ENCODE measurements at places on chromosomes 13 and 19. TPM values are rescaled to one million over a fixed set of nuclear protein-coding genes. Genes with fewer than 3 reads are reported as not detected.

Gene KIRREL2
- total RNA-seq = not detected

DNA sequence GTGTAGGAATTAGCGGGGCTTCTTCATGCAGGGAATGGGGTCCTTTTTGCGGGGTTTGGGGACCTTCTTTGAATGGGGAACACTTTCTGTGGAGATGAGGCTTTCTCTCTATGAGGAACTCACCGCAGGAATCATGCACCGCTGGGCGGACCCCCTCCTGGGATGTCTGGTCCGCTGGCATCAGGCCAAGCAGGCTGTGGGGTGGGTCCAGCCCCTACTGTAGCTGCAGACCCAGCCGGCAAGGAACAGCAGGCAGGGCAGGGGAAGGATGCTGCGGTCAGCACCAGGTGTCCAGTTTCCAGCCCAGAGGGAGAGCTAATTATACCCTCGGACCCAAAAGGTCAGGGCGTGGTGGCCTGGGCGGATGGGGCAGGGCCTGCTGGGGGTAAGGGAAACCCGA, 1.8 kb downstream of the MYBPC2 start:
- DNase-seq = peak; percentile 31

DNA sequence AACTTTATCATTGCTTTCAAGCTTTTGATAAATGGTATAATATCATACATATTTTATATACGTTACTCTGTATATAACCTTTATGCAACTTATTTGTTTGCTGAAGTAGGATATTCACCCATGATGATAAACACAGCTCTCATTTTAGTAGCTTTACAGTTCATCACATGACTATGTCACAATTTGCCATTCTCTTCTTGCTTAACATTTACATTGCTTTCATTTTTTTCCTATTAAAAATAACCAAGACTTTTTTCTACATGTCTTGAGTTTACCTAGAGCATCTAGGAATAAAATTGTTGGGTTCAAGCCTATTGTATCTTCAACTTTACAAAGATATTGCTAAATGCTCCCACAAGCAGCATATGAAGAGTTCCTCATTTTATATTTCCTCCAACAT, 54.0 kb downstream of the KCNRG start:
- DNase-seq = no peak

- peak; percentile 31 for DNase-seq
Observed at GRCh38 chr13:111474136-111475002, 153.9 kb downstream of the TEX29 start.

DNA sequence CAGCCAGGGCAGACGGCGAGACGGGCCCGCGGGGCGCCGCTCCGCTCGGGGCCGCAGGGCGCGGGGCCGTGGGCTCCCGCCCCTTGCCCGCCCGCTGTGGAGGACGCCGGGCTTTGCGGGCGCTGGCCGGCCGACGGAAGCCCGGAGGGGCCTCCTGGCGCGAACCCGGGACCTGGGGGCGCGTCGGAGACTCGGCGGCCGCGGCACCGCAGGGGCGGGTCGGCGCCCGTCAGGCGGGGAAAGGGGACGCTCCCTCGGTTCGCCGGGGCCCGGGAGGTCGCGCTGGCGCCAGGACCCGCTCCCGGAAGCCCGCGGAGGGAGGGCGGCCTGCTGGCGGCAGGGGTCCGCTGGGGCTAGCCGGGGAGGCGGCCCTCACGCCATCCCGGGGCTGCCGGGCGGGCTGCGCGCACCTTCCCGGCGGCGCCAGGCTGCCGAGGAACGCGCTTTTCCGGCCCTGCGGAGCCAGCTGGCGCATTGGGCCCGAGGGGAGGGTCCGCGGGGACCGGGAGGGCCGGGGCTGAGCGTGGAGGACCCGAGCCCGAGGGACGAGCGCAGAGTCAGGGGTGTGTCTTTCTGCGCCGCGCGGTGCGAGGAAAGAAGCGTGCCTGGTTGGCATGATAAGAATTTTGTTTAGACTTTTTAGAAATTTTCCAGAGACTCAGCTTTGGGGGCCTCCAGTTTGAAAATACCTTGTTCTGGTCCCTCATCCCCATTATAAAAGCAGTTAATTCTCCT, 511 bp downstream of the GARRE1 start:
- peak; percentile 25 for DNase-seq

Gene UBE2S
- total RNA-seq = 254 TPM

Gene MYADM
- total RNA-seq = 39.7 TPM

GRCh38 chr13:93975242-93975641, 504.2 kb downstream of the DCT start:
- DNase-seq = no peak

GRCh38 chr19:49906879-49907564, 10.3 kb upstream of the IL4I1 start:
- no peak for DNase-seq

- no peak for DNase-seq
Observed at GRCh38 chr19:7751157-7751783, 3.9 kb upstream of the CD209 start.

- no peak for DNase-seq
Observed at GRCh38 chr19:29385191-29385795, 140.5 kb upstream of the VSTM2B start.

Gene ALOX5AP
- total RNA-seq = 1.2 TPM

- DNase-seq = no peak
Observed at GRCh38 chr13:98916403-98916802, 61.5 kb downstream of the DOCK9 start.

- DNase-seq = no peak
Observed at GRCh38 chr13:99604636-99605035, 103.4 kb downstream of the TM9SF2 start.

Gene NTF4
- not detected for total RNA-seq

DNA sequence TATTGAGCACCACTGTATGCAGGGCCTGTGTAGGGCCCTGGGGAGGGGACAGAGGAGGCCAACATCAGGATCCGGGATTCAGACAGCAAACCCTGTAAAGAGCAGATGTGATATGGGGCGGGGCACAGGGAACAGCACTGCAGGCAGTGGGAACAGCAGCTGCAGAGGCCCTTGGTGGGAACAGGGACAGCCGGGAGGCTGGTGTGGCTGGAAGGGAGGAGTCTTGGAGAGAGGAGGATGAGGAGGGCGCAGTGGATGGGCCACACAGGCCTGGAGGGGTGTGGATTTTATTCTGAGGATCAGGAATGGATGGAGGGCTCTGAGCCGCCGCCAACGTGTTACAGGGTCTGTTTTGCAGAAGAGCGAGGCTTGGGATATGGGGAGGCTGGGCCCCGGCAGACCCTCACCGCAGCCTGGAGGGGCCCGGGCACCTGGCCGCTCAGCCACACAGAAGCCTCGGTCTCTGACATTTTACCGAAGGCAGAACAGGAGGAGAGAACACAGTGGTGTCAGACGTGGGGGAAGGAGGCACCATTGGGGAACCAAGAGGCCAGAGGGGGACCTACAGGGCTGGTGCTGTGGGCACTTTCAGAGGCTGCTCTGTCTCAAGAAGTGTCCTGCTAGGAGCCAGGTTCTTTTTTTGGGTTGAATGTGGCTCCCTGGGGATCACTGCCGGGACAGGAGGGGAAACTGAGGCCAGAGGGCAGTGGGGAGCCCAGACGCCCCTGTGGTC, 6.9 kb downstream of the EFNA2 start:
- no peak for DNase-seq

Gene SCAF1
- total RNA-seq = 24.8 TPM

DNA sequence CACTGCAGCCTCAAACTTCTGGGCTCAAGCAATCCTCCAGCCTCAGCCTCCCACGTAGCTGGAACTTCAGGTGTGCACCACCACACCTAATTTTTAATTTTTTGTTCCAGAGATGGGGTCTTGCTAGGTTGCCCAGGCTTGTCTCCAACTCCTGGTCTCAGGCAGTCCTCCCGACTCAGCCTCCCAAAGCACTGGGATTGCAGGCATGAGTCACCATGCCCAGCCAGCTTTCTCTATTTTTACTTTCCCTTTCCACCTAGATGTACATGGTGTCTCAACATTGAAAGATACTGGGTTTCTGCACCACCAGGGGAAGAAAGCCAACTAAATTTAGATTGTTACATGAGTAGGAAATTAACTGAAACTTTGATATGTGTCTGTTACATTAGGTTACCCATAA, 13.8 kb upstream of the ZNF846 start:
- DNase-seq = peak; percentile 20

GRCh38 chr19:49556412-49557398, 23.7 kb downstream of the NOSIP start:
- DNase-seq = no peak

Gene ZNF566
- total RNA-seq = 11.2 TPM

- DNase-seq = no peak
Observed at GRCh38 chr19:15439078-15439799, 10.5 kb downstream of the WIZ start.

DNA sequence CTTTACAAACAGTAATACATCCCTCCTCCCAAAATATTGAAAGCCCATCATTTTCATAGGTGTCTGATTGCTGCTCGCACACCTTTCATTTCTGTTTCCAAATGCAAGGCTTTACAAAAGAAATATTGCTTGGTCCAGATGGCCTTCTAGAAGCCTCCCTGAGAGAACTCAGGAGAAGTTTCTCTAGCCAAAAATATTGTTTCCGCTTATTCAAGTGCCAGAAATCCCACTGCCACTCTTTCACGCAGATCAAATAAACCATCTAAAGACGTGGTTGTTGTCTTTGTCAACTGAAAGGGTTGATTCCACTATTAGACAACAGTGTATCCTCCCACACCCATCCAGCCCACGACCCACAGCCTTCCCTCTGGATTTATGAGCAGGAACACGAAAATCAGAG, 96.2 kb downstream of the ZIC5 start:
- DNase-seq = no peak

DNA sequence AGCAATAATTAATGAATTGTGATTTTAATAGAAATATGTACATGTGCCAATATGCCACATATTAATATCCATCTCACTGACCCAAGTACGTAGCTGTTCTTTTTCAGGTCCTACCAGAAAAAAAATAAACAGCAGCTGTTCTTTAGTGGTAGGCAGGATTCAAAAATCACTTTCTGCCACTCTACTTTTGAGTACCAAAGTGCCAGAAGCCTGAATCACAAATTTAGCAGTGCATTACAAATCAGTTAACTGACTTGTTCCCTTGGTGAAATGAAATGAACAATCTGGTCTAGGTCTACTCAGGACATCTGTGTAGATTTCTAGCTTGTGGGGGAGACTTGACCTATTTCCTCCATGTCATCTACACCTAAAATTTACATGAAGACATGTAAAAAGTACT, 775.5 kb upstream of the GPC6 start:
- no peak for DNase-seq

Gene ZNF382
- 4.0 TPM for total RNA-seq

Gene ZNF132
- total RNA-seq = 5.7 TPM

DNA sequence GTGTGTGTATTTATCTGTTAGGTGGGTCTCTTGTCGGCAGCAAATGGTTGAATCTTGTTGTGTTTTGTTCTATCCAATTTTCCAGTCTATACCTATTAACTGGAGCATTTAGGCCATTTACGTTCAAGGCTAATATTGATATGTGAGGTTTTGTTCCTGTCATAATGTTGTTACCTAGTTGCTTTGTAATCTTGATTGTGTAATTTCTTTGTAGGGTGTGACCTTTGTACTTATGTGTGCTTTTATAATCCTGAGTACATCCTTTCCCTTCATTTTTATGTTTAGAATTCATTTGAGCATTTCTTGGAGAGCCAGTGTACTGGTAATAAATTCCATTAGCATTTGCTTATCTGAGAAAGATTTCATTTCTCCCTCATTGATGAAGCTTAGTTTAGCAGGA, 83.0 kb upstream of the MIR17HG start:
- DNase-seq = no peak

Gene ZSCAN22
- total RNA-seq = 2.6 TPM

Gene KIR2DL1
- not detected for total RNA-seq

Gene CKM
- not detected for total RNA-seq

GRCh38 chr13:27857282-27857681, 62.5 kb upstream of the PDX1 start:
- DNase-seq = peak; percentile 11

Gene ELAVL1
- total RNA-seq = 44.4 TPM

Gene RNF113B
- total RNA-seq = not detected

GRCh38 chr19:7109678-7110289, 40.3 kb downstream of the ZNF557 start:
- no peak for DNase-seq

Gene HS6ST3
- total RNA-seq = not detected

- no peak for DNase-seq
Observed at GRCh38 chr13:79593121-79593520, 112.2 kb downstream of the NDFIP2 start.

DNA sequence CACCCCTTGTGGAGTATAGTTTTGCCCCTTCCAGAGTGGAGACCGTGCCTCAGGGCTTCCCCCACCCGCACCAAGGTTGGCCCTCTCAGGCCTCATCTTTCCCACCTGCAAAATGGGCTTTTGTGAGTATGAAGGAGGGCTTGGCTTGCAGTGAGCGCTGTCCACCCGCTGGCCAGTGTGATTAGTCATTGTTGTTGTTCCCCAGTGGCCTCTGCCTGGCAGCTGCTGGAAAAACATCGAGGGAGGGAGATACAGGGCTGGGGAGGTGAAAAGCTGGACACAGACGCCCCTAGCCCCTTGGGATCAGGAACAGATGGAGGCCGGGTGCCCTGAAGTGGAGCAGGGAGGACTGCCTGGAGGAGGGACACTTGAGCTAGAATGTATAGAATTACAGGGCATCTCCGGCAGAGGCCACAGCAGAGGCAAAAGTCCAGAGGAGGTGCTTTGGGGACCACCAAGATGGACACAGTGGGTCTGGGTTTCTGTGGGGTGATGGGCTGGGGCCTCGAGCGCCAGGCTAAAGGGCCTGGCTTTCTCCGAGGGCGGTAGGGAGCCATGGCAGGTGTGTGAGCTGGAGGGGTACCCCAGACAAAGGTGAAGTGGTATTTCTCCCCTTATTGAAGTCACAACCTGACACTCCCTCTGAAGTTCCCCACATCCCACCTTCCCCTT, 3.9 kb upstream of the IL12RB1 start:
- peak; percentile 63 for DNase-seq

GRCh38 chr19:43407416-43408005, 7.2 kb upstream of the TEX101 start:
- DNase-seq = no peak

DNA sequence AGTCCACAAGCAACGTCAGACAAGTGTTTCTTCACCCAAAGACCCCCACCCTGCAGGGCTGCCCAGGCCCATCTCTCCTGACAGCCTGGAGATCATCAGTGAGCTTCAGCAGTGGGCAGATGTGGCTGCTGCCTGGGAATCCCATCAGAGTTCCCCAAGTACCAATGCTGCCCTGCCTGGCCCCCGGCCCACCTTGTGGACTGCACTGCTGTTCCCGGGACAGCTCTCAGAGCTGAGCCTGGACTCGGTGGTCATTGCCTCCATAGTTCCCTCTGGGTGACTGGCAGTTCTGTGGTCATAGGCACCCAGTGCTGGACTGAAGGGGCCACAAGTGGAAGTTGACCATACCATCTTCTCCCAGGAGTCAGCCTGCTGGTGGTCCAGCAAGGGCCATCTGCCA, 24.5 kb upstream of the ZNF492 start:
- DNase-seq = no peak

- peak; percentile 39 for DNase-seq
Observed at GRCh38 chr13:71867131-71867814, at the start of gene DACH1. Gene DACH1 (minus strand): TSS chr13:71867204.

- DNase-seq = no peak
Observed at GRCh38 chr13:71309905-71310304, 557.1 kb downstream of the DACH1 start.

Gene DENND1C
- not detected for total RNA-seq

Gene ARHGAP45
- 0.13 TPM for total RNA-seq

GRCh38 chr13:27960362-27961226, 8.5 kb downstream of the CDX2 start:
- DNase-seq = no peak

All from LHCN-M2 (cell line).